ENCODE measurements at places on chromosomes 4 and X.
A peak's percentile ranks its signal among the peaks of the same experiment; 100 is the strongest.

DNA sequence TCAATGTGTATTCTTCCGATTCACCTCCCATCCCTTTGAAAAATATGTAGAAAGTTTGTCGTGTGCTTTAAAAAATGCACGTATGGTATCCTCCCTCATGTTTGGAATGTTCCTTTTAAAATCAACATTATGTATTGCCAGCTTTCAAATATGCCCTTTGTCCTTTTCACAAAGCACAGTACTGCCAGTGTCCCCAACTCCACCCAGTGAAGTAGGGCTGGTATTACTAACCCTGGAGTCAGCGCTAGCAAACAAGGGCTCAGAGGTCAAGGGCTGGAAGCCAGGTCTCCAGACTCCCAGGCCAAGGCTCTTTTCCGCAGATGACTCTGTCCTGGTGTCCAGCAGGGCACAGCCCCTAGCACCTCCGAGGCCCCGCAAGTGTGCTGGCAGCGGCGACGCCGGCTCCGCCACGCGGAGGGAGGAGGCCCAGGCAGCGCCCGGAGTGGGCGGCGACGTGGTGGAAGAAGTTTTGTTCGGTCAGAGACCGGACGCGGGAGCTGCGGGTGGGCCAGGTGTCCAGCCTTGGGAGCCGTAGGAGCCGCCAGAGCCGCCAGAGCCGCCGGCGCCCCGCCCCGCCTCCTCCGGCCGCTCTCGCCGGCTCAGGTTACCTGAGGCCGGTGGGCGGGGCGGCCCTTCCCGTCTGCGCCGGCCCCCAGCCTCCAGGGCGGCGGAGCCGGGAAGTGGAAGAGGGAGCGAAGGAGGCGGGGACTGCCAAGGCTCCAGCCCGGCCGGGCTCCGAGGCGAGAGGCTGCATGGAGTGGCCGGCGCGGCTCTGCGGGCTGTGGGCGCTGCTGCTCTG is at the start of gene IL13RA1:
Gene IL13RA1 (plus strand): TSS at position 720 of the 799 bp plus-strand sequence. CDS start 33 bp downstream, at position 753.
- DNase-seq, result peak; percentile 53

GRCh38 chrX:11472879-11473278 is 179.7 kb downstream of the AMELX start:
- DNase-seq, result no peak

DNA sequence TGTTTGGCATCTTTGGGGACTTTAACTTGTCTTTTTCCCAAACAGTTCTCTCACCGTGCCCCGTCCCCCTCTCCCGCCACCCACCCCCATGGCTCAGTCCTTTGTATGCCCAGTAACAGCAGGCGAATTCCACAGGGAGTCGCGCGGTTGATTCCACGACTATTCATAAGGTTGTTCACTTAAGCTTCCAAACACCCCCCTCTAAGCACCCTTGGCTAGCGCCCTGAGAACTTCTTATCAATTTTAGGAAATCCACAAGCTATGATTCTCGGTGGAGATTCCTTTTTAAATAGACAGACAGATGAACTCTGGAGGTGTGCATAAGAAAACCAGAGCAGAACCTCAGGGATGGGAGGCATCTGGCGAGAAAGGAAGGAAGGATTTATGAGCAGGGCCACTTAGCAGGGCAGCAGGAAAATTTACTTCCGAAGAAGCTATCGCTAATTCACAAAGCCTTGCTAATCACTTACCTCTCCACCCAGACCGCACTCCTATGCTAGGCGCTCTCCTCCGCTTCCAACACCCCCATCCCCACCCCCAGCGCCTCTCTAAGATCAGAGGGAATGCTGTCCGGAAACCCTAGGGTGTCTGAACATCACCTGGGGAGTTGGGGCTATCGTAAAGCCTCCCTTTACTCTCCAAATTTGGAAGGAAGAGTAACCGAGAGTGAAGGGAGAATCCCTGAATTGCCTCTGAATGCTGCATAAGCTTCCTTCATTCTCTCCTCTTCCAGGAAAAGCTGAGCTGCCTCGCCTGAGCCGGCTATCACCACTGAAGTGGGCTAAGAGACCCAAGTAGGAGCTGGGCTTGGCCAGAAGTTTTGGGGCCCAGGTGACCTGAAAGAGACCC is 1.7 kb downstream of the UNC5C start:
- DNase-seq, result no peak

GRCh38 chr4:100926039-100926717 is 408.4 kb upstream of the EMCN start:
- no peak for DNase-seq

- peak; percentile 11 for DNase-seq
Measured at GRCh38 chrX:129876771-129877305, 29.1 kb upstream of the UTP14A start.

- no peak for DNase-seq
Measured at GRCh38 chr4:145690610-145691009, 10.7 kb downstream of the C4orf51 start.

- DNase-seq, result no peak
Measured at GRCh38 chrX:25241461-25241860, 225.7 kb upstream of the ARX start.

DNA sequence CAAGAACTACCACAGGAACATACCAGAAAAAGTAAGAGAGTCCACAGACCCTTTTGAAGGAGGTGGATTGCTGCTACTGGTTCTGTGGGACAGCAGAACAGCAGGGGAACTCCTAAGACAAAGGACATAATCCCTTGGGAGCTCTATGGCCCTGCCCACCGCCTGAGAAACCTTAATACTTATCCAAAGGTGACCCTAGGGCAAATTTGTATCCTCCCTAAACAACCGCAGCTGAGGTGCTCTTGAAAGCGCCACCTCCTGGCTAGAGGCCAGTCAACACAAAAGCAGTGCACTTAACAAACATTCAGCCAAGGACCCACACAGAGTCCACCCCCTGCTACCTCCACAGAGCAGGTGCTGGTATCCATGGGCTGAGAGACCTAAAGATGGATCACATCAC is 136.8 kb downstream of the ADAM29 start:
- no peak for DNase-seq

GRCh38 chr4:79495447-79495846 is 87.4 kb upstream of the GK2 start:
- no peak for DNase-seq

DNA sequence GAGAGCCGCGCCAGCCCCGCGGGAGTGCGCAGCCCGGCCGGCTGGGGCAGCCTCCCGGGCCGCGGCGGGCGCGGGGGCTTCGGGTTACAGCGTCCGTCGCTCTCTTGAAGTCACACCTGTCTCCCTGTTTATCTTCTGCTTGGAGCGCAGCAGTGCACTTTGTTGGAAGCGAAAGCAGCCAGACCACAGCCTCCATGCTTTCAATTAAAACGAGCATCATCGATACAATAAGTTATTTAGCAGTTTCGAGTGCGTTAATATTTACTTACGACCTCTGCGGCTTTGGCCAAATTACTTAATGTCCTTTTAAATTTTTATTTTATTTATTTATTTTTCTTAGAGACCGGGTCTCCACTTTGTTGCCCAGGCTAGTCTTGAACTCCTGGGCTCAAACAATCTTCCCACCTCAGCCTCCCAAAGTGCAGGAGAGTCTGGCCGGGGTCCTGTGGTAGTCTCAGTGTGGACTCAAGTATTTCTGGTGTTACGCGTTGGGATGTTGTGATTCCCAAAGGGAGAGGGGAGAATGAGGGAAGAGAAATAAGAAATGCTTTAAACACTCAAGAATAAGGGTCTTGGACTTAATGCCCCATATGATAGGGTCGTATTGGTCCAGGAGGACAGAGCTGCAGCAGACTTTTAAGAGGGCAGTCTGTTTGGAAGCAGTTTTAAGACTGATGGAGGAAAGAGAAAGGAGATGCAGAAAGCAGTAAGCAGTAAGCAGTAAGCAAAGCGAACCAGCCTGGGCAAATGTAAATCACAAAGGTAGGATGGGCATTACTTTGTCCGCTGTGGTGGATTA is 504 bp upstream of the PDLIM3 start:
- no peak for DNase-seq

- DNase-seq, result no peak
Measured at GRCh38 chrX:126064901-126065541, 101.1 kb downstream of the DCAF12L2 start.

DNA sequence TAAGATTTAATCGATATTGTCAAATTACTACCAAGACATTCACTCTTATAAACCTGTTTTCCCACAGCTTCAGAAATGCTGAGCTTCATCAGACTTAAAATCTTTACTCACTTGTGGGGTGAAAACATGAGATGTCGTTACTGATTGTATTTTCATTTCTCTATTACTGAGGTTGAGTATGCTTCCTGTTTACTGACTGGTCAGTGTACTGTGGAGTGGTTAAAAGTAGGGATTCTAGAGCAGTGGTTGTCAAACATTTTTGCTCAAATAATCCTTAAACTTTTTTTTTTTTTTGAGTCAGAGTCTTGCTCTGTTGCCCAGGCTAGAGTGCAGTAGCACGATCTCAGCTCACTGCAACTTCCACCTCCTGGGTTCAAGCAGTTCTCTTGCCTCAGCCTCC is 50.3 kb downstream of the NSUN7 start:
- DNase-seq, result no peak

- no peak for DNase-seq
Measured at GRCh38 chr4:52862639-52863161, 583 bp downstream of the RASL11B start.

- no peak for DNase-seq
Measured at GRCh38 chr4:85724791-85725563, 250.0 kb downstream of the ARHGAP24 start.

DNA sequence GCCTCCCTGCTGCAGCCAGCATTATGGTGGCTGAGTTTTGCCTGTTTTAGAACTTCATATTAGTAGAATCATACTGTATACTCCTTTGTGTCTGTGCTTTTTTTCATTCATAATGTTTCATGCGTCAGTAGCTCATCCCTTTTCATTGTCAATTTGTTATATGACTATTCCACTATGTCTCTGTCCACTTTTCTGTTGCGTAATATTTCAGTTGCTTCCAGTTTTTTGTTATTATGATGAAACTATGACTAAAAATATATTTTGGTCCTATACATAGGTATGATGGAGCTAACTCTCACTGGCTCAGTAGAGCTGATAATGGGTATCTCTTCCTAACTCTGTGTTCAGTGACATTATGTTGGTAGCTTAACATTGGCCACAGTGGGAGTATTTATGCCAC is 48.3 kb downstream of the DMP1 start:
- no peak for DNase-seq

- no peak for DNase-seq
Measured at GRCh38 chr4:11564021-11564420, 135.3 kb upstream of the HS3ST1 start.

- DNase-seq, result no peak
Measured at GRCh38 chr4:25051534-25051933, 20.8 kb upstream of the LGI2 start.

GRCh38 chrX:120690344-120690743 is 60.5 kb upstream of the C1GALT1C1 start:
- DNase-seq, result no peak

GRCh38 chr4:32994981-32995881 is 2275.1 kb downstream of the PCDH7 start:
- DNase-seq, result no peak

DNA sequence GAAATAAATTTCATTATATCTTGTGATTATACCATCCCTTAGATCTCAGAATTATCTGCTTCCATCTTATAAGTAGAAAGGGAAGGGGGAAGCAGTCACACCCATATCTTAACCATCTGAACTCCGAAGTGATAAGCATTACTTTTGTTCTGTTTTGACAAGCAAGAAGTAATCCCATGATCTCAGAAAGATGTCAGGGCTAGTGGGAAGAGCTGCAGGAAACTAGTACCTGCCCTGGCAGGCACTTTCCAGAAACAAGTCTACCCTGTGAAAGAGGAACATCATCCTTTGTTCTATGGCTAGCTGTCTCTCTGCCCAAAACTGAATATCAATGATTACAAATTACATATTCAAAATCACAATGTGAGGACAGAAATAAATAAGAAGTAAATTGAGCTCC is 244.4 kb downstream of the SPOCK3 start:
- DNase-seq, result no peak

DNA sequence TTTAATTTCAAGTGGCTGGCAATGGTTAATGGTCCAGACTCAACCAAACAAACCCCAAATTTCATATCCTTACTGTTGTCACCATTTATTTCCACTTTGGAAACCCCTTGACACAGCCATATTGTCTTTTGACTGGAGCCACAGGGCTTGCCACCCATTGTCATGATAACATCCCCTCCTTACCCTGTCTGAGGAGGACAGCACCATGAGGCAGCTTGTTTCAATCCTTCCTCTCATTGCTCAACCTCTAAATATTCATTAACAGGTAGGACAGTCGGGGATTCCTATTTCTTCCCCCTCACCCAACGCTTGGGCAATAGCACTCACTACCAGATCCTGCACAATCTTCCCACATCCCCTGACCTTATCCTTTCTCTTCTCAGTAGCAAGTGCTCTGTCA is 92.1 kb downstream of the CEP135 start:
- no peak for DNase-seq

DNA sequence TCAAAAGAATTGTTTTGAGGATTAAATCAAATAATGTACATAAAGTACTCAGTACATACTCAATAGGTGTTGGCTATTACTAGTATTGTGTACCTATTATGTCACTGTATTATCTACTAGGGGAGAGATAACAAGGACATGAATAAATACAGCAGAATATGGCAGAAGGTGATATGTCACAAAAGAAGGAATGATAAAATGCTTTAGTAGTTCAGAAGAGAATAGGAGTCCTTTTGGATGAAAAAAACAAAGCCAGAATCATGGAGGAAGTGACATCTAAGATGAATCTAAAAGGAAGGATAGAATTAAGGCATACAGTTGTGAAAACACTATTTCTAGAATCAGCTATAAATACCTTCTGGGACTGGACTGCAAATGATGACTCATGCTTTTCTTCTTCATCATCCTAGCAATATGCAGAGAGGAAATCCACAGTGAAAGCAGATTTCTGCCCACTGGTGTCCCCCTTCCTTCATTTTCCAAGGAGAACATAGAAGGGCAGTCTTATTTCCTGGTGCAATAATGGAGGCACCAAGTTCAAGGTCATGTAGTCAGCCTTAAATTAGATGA is 98.7 kb downstream of the GLUD2 start:
- no peak for DNase-seq

DNA sequence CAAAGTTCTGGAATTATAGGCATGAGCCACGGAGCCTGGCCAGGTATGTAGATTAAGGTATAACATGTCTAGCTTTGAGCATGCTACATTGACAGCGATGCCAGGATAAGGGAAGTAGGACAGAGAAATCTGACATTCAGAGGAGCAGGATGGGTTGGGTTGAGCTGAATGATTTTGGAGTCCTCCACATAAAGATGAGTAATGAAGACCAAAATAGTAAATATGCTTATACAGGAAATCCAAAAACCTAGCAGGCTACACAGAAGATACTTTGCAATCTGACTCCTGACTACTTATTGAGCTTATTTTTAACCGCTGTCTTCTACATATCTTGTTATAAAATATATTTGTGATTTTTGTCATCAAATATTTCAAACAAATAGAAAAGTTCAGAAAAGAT is 69.7 kb downstream of the PDGFC start:
- DNase-seq, result no peak

- no peak for DNase-seq
Measured at GRCh38 chrX:30943984-30944383, 54.9 kb upstream of the TAB3 start.

Data from AG09319 (cell line).